ENCODE measurements at places on chromosomes 3 and 15. TPM values are rescaled to one million over a fixed set of nuclear protein-coding genes. Genes with fewer than 3 reads are reported as not detected.

CPLX3 gene
- not detected for total RNA-seq

EEFSEC gene
- total RNA-seq = 15.6 TPM

GRCh38 chr3:152031321-152031720, 157.9 kb downstream of the SUCNR1 start:
- DNase-seq = no peak

GOLGB1 gene
- 55.4 TPM for total RNA-seq

DNA sequence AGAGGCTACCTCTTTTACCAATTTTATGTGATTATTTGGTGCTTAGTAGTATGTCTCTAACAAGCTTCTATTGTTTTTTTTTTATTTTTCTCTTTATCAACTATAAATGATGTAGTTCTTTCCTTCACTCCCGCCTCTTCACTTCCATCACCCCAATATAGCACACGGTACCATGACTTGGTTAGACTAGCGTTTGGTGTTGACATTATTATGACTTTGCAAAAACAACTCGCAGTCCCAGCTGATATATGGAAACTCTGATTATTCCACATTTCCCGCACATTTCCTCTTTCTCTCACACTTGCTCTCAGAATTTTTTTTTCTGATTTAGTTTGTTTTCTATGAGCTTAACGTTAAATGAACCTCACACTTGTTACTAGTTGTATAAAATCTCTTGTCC, 162.2 kb downstream of the GREM1 start:
- DNase-seq = no peak

DNA sequence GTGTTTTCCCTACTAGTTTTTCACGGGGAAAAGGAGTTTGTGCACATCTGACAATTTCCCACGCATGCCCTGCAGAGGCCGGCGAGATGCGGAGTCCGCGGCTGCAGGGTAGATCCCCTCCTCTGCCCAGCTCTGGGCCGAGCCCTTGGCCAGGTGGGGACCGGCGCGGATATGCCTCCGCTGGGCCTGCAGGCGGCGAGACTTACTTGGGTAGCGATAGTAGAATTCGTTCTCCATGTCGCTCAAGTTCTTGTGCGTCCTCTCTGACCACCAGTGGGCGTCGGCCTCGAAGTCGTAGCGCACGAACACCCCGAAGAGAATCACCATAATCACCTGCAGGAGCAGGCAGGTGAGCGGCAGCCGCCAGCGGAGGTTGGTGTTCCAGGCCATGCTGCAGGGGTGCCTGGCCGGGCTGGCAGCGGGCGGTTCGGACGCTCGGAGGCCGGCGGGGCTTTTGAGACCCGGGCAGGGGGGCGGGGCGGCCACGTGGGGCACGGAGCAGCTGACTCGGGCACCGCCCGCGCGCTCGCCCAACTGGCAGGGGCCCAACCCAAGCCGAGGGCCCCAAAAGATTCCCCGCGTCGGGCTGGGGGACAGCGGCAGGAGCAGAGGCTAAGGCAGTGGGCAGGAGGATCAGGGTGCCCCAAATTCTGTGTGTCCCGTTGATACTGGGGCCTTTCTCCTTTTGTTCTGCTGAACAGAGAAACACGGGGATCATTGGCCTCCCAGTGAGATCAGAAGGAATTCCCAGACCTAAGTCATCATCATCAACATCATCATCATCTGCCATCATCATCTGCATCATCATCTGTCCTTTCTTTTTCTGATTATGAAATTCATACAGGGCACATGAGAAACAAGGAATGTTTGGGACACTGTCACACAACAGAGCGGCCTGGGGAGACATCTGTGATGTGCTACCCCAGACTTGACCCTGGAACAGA, at the start of gene RHCG:
Gene RHCG, minus strand, starts transcription at position 429 of the 944 bp plus-strand sequence. Its CDS starts 39 bp downstream, at position 390.
- DNase-seq = no peak

TNFSF10 gene
- total RNA-seq = 168 TPM

DNA sequence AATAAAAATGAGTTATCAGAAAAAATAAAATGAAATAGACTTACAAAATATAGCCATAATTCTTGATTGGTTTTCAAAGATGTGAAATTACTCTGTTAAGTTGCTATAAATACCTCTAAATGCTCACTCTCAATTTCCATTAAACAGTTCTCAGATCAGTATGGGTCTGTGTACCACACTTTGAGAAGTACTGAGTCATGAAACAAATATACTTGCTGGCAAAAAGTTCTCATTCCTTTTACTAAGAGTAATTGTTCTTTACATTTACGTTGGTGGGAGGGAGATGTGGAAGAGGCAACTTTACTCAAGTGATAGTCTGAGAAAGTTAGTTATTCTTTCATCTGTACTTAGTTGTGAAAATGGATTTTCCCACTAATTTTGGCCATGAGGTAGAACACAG, 96.3 kb downstream of the ZNF385D start:
- DNase-seq = no peak

GRCh38 chr3:71361334-71361890, 222.1 kb downstream of the FOXP1 start:
- DNase-seq = no peak

GRCh38 chr15:85380812-85381642, 624 bp downstream of the AKAP13 start:
- DNase-seq = peak; percentile 75

DNA sequence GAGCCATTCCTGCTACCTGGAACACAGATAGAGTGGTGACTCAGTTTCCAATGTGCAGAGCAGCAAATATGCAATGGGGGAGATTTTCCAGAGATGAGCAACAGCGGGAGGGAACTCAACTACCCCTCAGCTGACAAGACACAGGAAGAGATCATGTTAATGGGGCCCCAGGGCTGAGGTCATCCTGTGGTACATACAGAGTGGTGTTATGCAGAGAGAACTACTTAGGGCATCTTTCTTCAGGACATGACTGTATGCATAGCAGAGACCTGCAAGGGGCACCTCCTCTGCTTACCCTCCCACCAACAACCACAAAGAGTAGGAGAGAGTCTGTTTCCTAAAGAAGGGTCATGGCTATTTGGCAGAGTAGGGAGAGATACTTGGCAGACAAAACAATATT, 6.8 kb upstream of the TBC1D5 start:
- DNase-seq = no peak

ZNF860 gene
- 1.6 TPM for total RNA-seq
